ENCODE measurements at places on chromosomes 2 and 18.

DNA sequence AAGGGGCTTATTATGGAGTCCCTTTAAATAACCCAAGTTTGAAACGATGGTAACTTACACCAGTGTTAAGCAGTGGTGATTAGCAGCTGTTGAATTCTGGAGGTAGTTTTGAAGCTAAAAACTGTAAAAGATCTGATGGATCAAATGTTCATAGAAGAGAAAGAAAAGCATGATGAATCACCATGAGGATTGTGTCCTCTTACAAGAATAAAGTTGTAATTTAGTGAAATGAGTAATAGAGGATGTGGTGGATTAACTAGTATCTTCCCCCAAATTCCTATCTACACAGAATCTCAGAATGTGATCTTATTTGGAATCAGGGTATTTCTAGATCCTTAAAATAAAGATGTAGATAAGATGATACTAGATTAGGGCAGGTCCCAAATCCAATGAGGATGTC lies 1138.2 kb upstream of the TMEFF2 start:
- no peak for DNase-seq

- no peak for DNase-seq
Measured at GRCh38 chr2:229652796-229653195, 61.6 kb downstream of the DNER start.

GRCh38 chr18:70029163-70029562 lies 81.5 kb upstream of the CD226 start:
- no peak for DNase-seq

DNA sequence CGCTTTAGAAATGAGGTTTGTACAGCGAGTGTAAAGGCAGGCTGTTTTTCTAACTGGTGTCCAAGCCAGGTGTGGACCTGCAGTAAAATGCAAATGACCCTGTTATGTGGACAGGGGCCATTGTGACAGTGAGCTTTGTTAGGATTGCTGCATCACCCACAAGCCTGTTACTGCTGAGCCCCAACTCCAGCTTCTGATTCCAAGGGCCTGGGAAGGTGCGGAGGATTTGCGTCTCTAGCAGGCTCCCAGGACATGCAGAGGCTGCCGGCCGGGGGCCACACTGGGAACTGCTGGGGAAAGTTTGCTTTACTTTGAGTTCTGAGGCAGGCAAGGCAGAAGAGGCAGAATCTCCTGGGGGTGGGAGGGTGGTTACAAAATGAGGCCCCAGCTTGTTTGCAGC lies 164.1 kb downstream of the GLI2 start:
- DNase-seq: no peak

DNA sequence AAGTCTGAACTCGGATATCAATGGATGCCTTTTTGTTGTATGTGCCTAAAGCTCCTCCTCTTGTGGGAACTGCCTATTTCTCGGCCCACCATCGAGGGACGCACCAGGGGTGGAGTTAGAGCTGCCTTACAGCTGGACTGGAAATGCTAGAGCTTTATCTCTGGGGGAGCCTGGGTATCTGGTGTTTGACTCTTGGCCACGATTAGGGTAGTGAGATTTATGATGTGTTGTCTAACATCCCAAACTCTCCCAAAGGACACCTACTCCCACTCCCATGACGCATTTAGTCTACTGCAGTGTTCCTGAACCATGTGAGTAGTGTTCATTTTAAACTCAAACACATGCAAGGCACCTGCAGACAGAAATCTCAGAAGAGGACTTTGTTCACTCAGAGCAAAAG lies 594.8 kb downstream of the METTL4 start:
- DNase-seq: no peak

DNA sequence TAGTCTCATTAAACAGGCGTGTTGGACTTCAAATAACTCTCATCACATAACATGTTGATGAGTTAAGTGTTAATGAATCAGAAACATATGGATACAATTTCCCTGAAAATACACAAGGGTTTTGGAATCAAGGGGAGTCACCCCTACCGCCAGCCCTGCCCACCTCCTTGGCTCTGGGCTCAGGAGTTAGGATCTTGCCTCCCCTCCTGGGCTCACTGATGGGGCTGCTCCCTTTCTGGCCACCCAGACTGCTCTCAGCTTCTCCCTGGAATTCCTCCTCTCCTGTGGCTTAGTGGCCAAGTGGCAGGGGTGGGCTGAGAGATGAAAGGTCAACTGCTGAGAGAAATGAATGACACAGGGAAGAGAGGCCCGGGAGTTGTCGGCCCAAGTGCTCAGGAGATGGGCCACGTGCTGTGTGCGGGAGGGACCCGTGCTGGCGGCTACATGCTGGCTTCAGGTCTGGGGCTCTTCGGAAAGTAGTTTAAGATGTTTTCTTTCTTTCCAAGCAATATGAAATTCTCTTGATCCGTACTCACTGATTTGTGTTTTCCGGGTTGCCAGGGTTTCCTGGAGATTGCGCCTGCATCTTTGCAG lies 55.8 kb upstream of the TNP1 start:
- no peak for DNase-seq

DNA sequence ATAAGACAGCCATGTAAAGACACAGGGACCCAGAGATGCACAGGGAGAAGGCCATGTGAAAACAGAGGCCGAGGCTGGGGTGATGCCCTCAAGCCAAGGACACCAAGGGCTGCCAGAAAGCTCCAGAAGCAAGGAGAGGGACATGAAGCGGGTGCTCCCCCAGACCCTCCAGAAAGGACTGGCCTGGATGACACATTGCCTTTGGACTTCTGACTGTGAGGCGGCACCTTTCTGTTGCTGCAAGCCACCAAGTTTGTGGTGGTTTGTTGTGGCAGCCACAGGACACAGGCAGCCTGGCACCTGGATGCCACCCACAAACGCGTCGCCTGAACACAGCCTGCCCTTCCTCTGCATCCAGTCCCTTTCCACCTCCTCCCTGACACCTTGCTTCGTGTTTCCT lies 67.1 kb downstream of the RHOB start:
- DNase-seq: no peak

DNA sequence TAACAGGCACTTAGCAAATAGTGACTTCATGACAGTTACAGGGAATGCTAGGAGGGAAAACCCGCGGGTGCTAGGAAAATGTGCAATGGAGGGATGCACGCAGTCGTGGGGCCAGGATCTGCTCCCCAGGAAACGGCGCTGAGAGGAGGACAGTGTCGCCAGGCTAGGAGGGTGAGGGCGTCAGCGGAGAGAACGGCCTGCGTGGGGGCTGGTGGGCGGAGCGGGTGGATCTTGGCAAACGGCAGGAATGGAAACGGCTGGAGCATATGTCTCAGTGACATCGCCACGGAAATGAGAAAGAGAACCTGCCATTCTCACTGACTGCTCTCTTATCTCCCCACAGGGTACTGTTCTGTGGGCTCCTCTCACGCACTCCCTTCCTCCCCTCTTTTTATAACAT lies 478.5 kb upstream of the ID2 start:
- DNase-seq: no peak

GRCh38 chr18:56210520-56210919 lies 427.9 kb downstream of the TXNL1 start:
- DNase-seq: no peak

GRCh38 chr2:170408461-170409163 lies 230.7 kb downstream of the MYO3B start:
- no peak for DNase-seq

DNA sequence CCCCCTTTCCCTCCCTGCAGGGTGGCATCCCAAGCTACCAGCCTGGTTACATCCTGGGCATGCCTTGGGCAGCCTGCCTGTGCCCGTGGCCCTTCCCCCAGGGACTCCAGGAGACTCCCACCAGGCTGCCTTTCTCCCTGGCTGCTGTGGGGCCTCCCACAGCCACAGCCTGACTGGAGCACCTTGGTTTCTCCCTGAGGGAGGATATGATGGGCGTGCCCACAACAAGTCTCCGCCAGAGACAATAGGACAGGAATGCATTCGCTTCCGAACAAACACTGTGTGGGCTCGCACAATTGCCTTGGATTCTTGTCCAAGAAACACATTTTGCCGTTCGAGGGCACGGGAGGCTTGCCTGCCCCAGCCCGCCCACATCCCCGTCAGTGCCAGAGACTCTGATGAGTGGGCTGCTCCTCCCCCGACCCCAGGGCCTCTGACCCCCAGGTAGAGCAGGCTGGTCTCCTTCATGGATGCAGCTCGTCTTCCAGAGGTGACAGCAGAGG lies 102.1 kb downstream of the SMAD7 start:
- no peak for DNase-seq

DNA sequence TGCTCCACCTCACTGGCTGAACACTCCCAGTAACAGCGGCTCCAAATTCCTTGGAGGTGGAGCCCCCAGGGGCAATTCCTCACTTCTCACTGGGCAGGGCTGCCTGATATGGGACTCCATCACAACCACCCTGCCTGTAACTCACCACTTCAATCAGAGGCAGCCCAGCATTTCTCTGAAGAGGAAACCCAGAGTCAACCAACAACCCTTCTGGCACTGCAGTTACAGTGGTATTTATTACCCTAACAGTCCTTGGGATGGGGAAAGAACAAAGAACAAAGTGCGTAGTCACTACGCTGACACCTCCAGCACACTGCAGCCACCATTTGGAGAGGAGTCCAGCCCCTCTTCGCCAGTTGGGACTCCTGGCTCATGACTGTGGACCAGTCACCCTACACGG lies 85.7 kb upstream of the GALNT13 start:
- no peak for DNase-seq

DNA sequence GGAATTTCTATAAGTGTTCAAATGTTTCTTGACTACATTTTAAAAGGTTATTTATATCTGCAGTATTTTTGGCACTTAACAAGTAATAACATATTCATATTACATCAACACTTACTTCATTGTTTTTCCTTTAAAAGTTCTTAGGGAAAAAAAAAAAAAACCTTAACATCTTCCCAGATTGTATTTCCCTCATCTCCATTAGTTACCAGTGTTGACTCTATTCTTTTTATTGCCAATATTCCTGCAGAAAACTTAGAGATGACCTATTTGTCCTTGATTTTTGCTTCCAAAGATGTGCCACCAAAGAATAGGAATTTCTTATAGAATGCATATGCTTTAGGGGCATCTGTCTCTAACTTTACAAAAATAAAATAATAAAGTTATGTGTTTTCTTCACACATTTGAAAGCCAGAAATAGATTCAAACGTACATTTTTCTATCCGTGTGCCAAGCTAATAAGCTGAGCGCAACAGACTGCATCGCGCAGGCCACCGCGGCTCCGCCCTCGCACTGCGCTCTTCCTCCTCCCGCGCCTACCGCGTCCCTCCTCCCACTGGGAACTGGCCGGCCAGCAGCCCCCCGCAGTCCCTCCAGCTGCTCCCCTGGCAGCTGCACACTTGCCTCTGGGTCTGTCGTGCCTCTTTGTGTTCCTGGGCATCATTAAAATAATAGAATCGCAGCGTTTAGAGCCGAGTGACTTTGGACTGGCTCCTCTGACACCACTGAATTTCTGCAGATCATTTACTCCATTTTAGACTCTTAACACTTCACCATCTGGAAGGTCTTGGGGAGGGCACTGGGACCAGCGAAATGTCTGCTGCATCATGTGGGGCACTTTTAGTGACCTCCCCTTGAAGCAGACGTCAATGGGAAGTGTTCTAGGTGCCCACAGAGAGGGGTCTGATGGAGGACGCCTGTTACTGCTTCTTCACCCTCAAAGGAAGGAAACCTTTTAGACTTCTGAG lies 21.2 kb upstream of the NAB1 start:
- no peak for DNase-seq

DNA sequence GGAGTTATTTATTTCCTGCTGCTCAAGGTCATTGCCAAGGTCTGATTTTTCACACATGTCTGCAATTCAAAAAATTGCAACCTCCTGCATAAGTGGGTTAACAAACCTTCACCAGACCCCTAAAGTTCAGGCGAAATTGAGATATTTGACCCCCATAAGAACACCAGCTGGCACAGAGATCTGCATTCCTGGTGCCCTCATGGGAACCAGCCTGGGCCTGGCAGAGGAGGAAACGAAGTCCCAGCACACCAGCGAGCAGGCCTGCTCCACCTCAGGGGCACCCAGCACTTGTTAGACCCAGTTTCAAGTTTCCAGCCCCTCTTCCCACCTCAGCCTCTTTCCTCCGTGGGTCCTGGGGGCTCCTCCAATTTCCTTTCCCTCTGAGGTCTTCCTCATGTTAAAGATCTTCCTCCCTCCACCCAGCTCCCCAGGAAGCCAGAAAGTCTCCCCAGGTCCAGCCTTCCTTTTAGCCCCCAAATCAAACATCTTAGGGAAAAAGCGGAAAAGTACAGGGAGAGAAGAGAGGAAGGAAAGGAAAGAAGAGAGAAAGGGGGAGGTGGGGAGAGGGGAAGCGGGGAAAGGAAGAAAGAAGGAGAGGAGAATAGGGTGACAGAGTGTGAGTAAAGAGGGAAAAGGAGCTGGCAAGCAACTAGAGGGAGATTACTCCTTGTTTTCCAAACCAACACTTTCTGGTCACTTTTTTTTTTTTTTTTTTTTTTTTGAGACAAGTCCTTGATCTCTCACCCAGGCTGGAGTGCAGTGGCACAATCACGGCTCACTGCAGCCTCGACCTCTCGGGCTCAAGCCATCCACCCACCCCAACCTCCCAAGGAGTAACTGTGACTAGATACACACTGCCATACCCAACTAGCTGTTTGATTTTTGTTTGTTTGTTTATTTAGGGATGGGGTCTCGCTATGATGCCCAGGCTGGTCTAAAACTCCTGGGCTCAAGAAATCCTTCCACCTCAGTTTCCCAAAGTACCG lies 3.9 kb upstream of the C2orf72 start:
- DNase-seq: no peak

DNA sequence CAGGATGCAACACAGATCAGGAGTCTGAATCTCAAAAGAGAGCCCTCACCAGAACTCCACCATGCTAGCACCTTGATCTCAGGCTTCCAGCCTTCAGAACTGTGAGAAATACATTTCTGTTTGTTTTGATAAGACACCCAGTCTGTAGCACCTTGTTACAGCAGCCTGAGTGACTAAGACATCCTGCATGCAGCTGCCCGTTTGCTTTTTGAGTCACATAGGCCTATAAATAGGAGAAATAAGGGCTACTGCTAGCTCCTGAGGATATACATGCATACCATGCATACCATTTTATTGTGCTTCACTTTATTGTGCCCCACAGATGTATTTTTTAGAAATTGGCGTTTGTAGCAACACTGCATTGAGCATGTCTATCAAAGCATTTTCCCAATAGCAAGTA lies 337.8 kb downstream of the CDH2 start:
- DNase-seq: no peak

- DNase-seq: no peak
Measured at GRCh38 chr18:48798334-48799245, 152.2 kb downstream of the SMAD7 start.

GRCh38 chr18:70059684-70060083 lies 112.0 kb upstream of the CD226 start:
- no peak for DNase-seq

DNA sequence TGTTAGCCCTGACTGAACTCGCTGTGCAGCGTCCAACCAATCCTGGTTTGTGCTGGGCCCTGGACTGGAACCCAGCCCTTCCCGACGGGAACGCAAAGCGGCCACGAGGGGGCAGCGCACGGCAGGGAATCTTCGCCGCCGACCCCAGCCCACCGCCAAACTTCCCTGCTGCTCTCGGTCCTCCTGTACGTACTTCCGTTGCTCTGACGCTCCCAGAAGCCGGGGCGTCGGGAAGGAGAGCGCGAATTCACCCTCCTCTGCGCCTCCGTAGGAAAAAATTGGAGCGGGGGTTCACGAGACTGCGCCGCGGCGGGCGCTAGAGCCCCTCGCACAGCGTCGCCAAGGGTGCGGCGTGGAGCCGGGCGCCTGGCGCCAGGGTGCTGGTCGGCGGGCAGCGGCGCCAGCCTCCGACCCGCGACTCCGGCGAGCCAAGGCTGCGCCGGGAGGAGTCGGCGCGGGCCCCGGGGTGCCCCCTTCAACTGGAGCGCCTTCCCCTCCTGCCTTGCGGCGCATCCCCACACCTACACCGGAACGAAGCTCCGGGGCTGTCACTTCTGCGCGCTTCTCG lies 873 bp upstream of the SH3RF3 start:
- DNase-seq: peak; percentile 95

GRCh38 chr2:225494100-225494459 lies 94.6 kb downstream of the NYAP2 start:
- no peak for DNase-seq
